Stimulated activated CD8-positive, alpha-beta memory T cell treated with anti-CD3 and anti-CD28 coated beads, Interleukin-7, amount 100 ng/mL, for 24 hours (primary cell): ENCODE measurements at places on chromosomes 11 and 22.

GRCh38 chr11:43879789-43880639 lies 617 bp upstream of the ALKBH3 start:
- no peak for DNase-seq

GRCh38 chr11:235609-235996 lies 539 bp downstream of the SIRT3 start:
- no peak for DNase-seq

GRCh38 chr11:132051704-132052103 lies 681.3 kb downstream of the NTM start:
- no peak for DNase-seq

- DNase-seq = no peak
Observed at GRCh38 chr11:11806586-11806985, 35.2 kb upstream of the USP47 start.

GRCh38 chr22:23884140-23884539 lies 10.0 kb upstream of the MIF start:
- no peak for DNase-seq

GRCh38 chr11:83019888-83020579 lies 51.7 kb downstream of the RAB30 start:
- DNase-seq = no peak

- no peak for DNase-seq
Observed at GRCh38 chr11:19368726-19369375, 128.1 kb upstream of the E2F8 start.

- no peak for DNase-seq
Observed at GRCh38 chr11:27528712-27529111, 22.1 kb upstream of the LIN7C start.

- DNase-seq = no peak
Observed at GRCh38 chr11:68704887-68705286, 20.5 kb downstream of the GAL start.

- DNase-seq = no peak
Observed at GRCh38 chr11:97746818-97747217, 1273.9 kb upstream of the CNTN5 start.

GRCh38 chr11:77497368-77497767 lies 23.5 kb upstream of the PAK1 start:
- no peak for DNase-seq
